ENCODE measurements at places on chromosomes 5 and 9.

DNA sequence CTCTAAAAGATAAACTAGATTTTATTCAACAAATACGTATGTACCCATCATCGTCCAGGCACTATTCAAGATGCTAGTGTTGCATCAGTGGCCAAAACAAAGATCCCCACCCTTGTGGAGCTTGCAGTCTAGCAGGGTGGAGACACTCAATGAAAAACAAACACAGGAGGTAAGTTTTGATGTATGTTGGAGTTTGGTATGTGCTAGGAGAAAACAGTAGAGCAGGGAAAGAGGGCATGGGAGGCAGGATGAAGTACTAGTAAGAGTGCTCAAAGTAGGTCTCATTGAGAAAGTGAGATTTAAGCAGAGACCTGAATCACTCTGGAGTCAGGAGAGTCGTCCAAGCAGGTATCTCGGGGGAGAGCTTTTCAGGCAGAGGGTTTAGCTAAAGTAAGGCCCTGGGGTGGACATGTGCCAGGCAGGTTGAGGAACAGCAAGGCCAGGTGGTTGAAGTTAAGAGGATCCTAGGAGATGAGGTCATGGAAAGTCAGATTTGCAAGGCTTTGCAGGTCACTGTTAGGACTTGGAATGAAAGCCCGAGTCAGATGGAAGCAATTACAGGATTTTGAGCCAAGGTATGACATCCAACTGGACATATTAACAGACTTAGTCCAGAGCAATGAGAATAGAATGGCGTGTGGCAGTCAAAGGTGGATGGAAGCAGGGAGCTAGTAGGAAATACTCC, 9.2 kb downstream of the SNX18 start:
- no peak for ATAC-seq

DNA sequence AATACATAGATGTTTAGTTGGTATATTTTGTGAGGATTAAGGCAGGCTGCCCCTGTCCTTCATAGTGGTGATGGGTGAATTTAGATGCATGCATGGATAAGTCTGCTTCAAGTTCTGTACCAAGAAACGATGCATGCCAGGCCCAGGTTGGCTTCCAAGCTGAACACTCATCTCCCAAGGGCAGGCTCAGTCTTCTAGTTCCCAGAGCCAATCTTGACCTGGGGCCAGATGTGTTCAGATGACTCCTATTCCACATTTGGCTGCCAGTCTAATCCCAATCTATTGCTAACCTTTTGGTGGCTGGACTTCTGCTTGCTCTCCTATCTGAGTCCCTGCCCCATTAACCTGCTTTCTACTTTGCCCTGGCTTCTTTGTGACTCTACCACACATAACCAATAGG, 18.5 kb upstream of the SNAPC3 start:
- no peak for ATAC-seq

DNA sequence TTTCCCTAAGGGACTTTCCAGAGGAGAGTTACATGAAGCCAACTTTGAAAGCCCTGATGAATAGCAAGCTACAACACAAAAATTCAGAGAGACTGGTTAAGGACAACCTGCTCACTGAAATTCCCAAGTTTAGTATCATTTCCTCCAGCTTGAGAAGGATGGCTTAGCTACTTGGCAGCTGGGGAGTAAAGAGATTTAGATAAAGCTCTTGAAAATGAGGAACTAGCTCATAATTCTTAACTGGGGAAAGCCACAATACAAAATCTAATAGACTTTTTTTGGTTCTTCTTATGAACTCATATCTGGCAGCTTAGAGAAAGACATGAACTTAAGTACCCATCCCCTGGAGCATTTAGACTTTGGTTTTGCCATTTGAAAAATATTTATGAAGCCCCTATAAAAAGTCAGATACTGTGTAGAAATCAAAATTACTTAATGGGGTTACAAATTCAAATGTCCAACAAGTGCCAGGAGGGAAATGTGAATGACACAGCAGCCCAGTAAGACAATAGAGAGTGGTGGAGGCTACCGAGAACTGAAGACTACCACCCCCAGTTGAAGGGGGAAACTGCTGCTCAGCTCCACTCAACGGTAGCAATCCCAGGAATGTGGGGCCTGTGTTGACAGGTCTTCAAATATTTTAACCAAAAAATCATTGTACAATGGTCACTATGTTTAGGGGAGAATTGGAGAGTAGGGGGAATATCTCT, 79.4 kb upstream of the ADRB2 start:
- no peak for ATAC-seq

DNA sequence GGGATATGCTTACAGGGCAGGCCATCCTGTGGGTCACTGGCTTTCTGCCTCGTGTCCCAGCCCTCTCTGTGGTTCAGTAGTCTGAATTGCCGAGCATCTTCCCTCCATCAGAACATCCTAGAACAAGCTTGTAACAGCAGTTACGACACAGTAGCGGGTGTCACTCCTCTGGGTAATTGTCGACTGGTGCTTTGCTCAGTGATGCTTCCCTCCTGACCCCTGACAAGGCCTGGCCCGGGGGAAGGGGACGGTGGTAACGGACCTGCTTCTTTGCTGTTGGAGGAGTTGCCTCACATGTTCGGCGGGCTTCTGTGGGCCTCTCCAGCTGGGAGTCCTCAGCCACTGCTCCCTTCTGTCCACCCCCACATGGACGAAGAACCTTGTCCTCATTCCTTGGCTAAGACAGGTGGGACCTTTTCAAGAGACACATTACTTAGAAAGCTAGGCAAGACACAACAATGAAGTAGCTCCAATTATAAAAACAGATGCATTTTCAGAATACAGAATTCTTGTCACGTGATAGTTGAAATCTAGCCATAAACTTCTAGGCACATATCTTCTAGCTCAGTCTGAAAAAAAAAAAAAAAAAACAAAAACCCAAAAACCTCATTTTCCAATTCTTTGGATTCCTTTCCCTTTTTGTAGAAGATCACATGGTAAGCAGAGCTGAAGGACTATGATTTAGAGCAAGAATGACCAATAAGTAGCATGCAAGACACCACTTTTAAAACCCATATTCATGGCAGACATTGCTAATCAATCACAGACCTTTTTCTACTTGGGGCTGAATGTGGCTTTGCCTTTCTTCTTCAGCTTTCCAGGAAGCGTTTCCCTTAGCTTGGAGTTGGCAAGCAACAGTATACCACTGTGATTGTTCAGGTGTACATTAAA, 25.0 kb downstream of the HMCN2 start:
- no peak for ATAC-seq

DNA sequence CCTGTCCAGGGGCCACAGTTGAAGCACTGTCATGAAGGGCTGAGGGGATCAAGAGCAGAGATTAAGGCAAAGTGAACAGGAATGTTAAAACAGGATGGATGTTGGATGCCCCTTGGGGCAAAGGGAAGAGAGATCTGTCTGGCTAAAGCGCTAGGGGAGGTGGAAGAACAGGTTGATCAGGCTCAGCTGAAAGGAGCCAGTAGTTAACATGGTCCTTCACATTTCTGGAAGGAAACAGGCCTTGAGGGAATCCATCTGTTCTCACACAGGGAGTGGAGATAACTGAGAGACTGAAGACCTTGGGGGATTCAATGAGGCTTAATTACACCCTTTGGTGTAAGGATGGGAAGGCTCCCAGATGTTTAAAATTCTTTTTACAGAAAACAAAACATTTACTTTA, 5.8 kb downstream of the HAPLN1 start:
- no peak for ATAC-seq

All from activated T-helper 17 cell treated with anti-CD3 and anti-CD28 coated beads, Interleukin-2, amount 50 U/mL, for 72 hours (primary cell).